ENCODE measurements at places on chromosomes 2 and 18.

- no peak for DNase-seq
Observed at GRCh38 chr2:86213056-86213455, 13.8 kb downstream of the MRPL35 start.

GRCh38 chr2:160650196-160651118 lies 156.8 kb upstream of the RBMS1 start:
- DNase-seq = no peak

- DNase-seq = no peak
Observed at GRCh38 chr2:42585779-42586178, 17.3 kb downstream of the MTA3 start.

DNA sequence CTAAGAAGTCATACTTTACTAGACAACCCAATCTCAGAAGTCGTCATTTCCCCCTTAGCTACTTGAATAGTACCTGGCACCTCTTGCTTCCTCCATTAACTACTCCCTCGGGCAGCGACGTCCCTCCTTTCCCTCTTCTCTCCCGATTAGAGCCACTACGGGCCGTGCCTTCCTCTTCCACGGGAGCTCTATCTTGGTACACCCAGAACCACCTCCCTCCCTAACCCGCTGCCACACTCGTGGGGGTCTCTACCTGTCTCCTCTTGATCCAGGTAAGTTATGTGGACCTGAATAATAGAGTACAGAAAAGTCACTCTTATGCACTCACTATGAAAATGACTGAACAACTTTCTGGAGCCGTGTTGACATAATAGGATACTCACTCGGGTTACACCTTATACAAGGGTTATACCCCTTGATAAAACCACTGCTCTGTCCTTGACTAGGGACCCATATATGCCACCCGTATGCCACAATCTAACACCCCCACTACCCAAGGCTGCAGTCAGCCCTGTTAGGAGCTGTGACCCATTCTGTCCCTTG lies 595 bp upstream of the HDHD2 start:
- peak; percentile 30 for DNase-seq

DNA sequence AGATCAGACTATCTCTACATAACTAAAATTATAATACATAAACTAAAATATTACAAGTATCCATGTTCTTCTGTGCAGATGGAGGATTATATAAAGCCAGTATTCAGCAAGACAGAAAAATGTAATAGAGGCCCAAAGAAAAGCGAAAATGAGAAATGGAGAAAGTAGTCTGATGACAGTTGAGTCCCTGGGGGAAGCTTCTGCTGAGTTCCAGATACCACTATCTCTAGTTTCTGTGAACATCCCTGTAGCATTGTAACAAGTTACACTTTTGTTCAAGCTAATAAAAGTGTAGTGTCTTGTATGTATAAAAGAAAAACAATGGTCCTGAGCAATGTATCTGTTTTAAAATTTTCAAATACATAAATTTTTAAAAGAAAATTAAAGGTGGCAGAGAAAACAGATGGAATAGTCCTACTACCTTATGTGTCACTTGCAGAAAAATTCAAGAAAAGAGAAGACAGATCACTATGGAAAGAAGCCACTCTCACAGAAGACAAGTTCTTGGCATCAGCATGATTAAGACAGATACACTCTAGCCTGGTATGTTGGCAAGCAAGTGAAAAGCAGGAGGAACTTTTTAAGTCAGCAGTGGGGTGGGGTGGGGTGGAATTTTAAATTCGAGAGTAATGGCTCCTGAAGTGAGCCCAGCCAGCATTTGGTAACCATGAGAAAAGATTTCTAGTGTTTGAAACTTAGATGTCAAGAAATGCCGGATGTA lies 541.9 kb downstream of the LRRTM4 start:
- DNase-seq = no peak

DNA sequence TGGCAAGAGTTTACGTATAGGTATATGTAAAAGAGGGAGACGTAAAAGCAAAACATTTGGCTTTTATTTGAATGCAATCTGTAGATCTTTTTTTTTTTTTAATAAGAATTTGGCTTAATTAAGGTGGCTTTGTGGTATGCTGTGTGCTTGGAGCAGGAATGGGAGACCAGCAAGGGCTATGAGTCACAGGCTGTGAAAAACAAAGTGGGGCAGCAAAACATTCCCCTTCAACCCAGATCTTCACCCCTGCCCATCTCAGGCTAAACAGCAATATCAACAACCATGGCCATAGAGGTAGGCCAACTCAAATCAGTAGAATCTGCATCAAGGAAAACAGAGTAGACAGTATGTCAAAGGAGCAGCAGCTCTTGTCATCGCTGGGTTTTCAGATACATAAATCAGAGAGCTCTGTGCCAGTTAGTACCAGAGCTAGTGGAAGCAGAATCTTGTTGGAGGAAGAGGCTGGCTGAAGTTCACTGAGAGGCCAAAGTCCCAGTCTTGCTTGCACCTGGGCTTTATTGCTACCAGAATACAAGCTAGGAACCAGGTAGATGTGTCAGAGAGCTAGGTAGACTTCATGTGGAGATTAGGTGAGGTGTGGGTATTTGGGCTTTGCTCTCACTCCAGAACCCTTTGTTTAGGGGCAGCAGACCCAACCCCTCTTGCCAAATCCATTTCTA lies 191.5 kb upstream of the FANCL start:
- no peak for DNase-seq

- DNase-seq = no peak
Observed at GRCh38 chr2:74228772-74229171, 30.4 kb downstream of the MTHFD2 start.

- no peak for DNase-seq
Observed at GRCh38 chr2:138522556-138522955, 21.0 kb downstream of the SPOPL start.

- DNase-seq = no peak
Observed at GRCh38 chr2:68040078-68040477, 22.7 kb downstream of the C1D start.

DNA sequence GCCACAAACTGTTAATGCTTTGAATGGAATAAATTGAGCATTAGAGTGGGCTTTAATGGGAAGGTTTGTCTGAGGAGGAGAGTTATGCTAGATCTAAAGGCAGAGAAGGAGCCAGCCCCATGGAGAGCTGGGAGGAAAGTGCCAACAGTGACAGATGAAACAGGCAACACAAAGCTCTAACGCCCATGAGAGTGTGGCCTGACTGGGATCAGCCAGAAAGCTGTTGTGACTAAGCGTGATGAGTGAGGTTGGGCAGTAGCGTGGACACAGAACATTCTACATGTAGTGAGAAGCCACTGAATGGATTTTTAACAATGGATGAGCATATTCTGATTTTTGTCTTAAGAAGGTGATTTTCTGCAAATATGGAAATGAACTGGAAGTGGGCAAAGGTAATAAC lies 185.3 kb upstream of the SIX2 start:
- DNase-seq = no peak

GRCh38 chr2:11161747-11162146 lies 6.5 kb downstream of the SLC66A3 start:
- no peak for DNase-seq

GRCh38 chr2:9966491-9967022 lies 15.1 kb downstream of the GRHL1 start:
- no peak for DNase-seq

- DNase-seq = no peak
Observed at GRCh38 chr2:207260947-207261346, 95.2 kb upstream of the KLF7 start.

GRCh38 chr2:130198343-130198742 lies at the start of gene TUBA3E:
TUBA3E (minus strand) TSS chr2:130198439; CDS start chr2:130198360, 79 bp downstream.
- DNase-seq = no peak

DNA sequence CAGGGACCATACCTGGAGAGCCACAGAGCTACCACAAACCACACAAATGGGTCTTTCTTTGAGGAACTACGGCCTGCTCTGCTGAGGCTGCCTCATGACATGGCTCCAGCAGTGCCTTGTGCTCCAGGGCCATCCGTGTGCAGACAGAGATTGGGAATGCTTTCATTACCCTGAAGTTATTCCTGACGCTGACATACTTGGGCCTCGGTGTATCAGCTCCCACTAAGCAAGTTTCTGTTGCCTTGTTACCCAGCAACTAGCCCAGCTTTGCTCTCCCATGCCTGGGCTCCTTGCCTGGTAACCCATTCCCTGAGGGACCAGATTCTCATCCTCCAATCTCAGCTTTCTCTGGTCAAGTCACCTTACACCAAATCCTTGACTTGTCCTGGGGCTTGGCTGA lies 80.3 kb upstream of the FZD7 start:
- DNase-seq = no peak

All from NCI-H1417 (cell line).